CD4-positive, alpha-beta memory T cell (primary cell): ENCODE measurements at places on chromosomes 12 and 14. TPM values are rescaled to one million over a fixed set of nuclear protein-coding genes. Genes with fewer than 3 reads are reported as not detected.
A peak's percentile ranks its signal among the peaks of the same experiment; 100 is the strongest.

DNA sequence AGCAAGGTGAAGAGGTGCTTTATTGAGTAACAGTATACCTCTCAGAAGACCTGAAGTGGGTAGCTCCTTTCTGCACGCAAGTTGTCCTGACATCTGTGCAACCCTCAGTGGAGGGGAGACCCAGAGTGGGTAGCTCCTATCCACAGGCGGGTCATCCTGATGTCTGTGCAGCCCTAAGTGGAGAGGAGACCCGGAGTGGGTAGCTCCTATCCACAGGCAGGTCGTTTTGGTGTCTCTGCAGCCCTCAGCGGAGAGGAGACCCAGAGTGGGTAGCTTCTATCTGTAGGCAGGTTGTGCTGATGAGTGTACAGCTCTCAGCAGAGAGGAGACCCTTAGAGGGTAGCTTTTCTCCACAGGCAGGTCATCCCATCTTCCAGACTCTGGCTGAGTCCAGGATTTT, 45.1 kb upstream of the PRPF39 start:
- DNase-seq: no peak
- H3K4me1 ChIP-seq: no peaks in the 10 kb centered on the region
- H3K36me3 ChIP-seq: no peaks in the 10 kb centered on the region
- H3K4me3 ChIP-seq: no peak overlapping the region

DNA sequence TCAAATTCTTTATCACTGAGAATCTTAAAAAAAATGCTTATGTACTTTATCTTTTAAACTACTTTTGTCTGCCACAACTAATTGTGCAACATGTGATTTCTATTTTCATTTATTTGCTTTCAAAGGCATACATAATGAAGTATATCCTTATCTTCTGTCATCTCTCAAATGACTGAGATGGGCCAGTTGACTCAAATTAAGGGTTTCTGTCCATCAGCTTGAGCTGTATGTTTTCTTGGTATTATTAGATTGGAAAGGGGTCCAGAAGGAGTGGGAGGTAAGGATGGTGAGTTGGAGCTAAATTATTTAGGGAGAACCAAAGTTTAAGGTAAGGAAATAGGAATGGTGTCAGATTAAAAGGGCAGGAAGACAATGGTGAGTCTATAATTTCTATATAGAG, 408.4 kb upstream of the SEL1L start:
- no peak overlapping the region for H3K27ac ChIP-seq
- H3K36me3 ChIP-seq: no peaks in the 10 kb centered on the region
- no peak overlapping the region for H3K4me3 ChIP-seq
- DNase-seq: no peak

AVPR1A gene
- not detected for total RNA-seq

DNA sequence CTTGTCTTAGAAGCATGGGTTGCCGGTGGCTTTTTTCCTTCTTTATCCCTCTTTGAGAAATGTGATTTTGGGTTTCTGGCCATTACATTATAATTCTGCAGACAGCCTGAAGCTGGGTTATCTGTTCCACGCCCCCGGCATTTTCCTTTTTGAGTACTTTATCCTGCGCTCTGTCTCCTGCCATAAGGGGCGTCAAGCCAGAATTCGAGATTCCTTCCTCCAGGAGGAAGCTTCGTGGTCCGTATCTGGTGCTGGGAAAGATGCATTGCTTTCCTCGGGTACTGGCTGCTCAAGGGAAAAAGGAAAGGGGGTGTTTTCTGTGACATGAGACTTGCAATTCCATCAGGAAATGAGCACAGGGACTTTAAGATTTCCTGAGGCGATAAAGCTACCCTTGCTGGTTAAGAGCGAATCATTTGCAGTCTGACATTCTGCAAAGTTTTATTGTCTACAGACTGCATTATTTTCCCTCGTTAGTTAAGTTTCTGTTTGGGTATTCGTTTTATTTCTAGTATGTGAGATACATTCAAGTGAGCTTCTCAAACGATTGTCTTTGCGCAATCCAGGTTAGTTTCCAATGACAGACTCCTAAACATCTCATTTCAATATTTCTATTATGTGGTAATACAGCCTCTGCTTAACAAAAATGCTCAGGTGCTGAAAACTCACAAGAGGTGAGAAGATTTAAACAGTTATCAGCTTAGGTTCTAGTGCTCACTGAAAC, 694 bp downstream of the AKAP5 start:
- no peaks in the 10 kb centered on the region for H3K27me3 ChIP-seq
- H3K4me3 ChIP-seq: peak overlapping the region; percentile 57
- no peak for DNase-seq
- H3K4me1 ChIP-seq: peaks cover 36% of the 10 kb centered on the region

CLEC4A gene
- total RNA-seq: 1.2 TPM

RIPK3 gene
- 63.5 TPM for total RNA-seq

DNA sequence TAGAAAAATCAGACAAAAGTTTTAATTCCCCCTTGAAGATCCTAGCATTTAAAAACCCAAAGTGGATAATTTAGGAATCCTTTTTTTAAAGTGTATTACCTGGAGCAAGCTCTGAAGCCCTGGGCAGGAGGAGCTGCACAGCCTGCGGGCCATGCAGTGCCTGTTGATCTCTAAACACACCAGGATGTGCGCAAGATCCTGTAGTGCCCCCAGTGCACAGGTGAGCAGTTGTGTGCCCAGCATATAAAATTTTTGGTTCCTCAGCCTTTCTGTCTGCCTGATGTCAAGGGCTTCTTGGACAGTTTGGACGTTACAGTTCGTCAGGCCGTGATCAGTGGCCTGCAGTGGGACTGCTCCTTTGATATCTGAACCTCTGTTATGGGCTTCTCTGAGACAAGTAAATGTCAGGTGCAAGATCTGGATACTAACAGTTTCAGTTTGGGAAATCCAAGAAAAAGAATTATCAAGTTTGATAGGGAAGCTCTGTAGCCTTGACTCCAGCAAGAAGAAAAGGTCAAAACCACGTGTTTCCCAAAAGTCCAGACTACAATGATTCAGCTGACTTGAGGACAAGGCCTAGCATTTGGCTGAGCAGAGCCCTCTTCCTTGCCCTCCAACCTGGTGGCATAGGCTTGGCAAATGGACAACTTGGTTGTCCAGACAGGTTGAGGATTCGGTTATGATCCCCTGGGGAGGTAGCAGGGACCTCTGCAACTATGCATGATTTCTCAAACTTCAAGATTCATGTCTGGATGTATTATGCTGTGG, 1.0 kb downstream of the ATXN7L3B start:
- DNase-seq: peak; percentile 57
- peaks cover 51% of the 10 kb centered on the region for H3K4me1 ChIP-seq
- H3K27ac ChIP-seq: peak overlapping the region; percentile 95
- H3K27me3 ChIP-seq: no peaks in the 10 kb centered on the region
- H3K4me3 ChIP-seq: peak overlapping the region; percentile 99

GALNT4 gene
- total RNA-seq: 7.2 TPM

DNA sequence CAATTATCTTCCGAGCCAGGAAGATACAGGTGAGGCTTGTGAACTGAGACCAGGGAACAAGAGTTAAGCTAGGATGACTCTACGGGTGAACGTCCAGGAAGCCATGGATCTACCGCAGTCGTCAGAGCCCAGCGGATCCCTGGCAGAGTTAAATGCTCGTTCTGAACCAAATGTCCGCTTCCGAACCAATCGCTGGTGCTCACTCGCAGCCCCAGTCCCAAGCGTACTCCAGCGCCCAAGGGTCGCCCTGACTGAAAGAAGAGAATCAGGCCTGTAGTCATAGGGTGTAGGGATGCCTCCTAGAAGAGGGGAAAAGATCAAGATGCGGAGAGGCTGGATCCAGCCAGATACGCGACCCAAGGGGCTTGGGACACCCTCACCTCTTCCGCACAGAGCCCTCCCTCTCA, 283 bp downstream of the VIPAS39 start:
- peak overlapping the region; percentile 100 for H3K4me3 ChIP-seq
- peak; percentile 43 for DNase-seq
- H3K27ac ChIP-seq: peak overlapping the region; percentile 86
- H3K27me3 ChIP-seq: no peaks in the 10 kb centered on the region

NOPCHAP1 gene
- 16.2 TPM for total RNA-seq

GRCh38 chr14:22381408-22381760, 207.6 kb downstream of the DAD1 start:
- no peak overlapping the region for H3K27ac ChIP-seq
- no peak overlapping the region for H3K4me3 ChIP-seq
- H3K27me3 ChIP-seq: no peaks in the 10 kb centered on the region
- no peak for DNase-seq
- H3K36me3 ChIP-seq: no peaks in the 10 kb centered on the region

CLSTN3 gene
- 50.7 TPM for total RNA-seq

DNA sequence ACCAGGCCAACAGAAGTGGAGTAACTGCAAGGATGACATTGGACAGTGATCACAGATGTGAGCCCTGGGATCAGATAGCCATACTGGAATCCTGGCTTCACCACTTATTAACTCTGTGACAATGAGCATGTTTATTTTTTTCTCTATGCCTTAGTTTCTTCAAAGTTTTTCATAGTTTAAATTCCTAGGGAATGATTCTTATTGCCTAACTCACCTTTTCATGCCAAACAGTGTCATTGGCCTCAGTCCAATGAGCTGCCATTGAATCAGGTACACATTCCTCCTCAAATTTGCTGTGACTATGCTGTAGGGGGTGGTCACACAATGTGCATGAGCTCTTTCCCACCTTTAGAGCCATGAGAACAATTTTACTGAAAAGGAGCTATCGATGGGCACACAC, 342.3 kb downstream of the SYT1 start:
- no peak for DNase-seq
- no peak overlapping the region for H3K4me3 ChIP-seq
- H3K27ac ChIP-seq: no peak overlapping the region
- no peaks in the 10 kb centered on the region for H3K36me3 ChIP-seq
- no peaks in the 10 kb centered on the region for H3K27me3 ChIP-seq
- no peaks in the 10 kb centered on the region for H3K4me1 ChIP-seq

- no peak for DNase-seq
- no peak overlapping the region for H3K27ac ChIP-seq
- no peaks in the 10 kb centered on the region for H3K27me3 ChIP-seq
- H3K36me3 ChIP-seq: no peaks in the 10 kb centered on the region
These were observed 2.2 kb upstream of the ATXN3 start for GRCh38 chr14:92108345-92109254.

GRCh38 chr12:78916845-78917480, 52.4 kb downstream of the SYT1 start:
- no peak overlapping the region for H3K27ac ChIP-seq
- H3K4me3 ChIP-seq: no peak overlapping the region
- no peaks in the 10 kb centered on the region for H3K36me3 ChIP-seq

DNA sequence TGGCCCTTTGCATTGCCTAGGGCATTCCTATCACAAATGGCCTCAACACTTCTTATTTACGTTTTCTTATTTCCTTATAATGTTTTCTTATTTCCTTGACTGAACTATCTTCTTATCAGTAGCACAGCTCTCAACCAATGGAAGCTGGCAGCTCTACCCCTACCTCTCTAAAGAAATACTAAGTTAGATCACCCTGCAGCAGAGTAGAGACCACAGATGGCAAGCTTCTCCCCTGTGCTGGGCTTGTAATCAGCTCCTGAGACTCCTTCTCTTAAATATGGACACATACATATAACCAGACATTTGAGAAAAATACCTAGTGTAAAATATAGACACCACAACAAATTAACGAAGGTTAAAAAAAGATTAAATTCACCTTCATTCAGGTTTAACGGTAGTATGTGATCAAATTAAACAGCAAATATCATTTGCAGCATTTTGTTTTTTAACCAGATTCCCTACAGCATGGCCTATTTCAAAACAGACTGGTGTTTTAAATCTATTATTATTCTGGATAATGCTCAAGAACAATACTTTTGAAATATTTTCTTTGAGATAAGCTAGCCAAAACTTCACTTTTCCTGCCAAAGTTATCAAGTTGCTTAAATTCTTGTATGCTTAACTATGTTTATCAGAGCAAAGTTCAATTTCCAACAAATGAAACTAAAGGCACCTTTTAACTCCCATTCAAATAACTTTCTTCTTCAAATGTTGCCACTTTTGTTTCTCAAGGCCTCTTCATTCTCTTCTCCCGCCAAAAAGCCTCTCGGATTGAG, 54.3 kb downstream of the SLC41A2 start:
- no peak overlapping the region for H3K4me3 ChIP-seq
- DNase-seq: no peak
- H3K4me1 ChIP-seq: no peaks in the 10 kb centered on the region

OTUB2 gene
- 0.67 TPM for total RNA-seq

STXBP6 gene
- not detected for total RNA-seq
